ENCODE measurements at places on chromosomes 11 and 22.

DNA sequence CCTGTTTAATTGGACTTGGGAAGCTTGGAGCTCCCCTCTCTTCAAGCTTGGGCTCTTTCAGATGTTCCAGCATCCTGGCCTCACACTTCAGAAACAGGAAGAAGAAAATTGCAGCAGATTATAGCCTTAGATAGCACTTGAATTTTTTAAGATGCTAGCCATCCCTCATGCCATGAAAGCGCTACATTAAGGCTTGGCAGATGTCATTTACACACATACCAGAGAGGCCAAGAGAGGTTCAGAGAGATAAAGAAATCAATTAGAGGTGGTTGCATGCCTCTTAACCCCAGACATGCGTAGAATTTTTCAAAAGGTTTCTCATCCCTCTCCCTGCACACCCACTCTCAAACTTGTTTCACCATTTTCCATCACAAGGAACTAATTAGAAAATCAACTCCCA is 31.9 kb upstream of the DBX1 start:
- DNase-seq: no peak

GRCh38 chr22:39527481-39527961 is 5.0 kb downstream of the RPS19BP1 start:
- DNase-seq: no peak

- no peak for DNase-seq
Measured at GRCh38 chr11:117203069-117203407, 3.9 kb downstream of the TAGLN start.

DNA sequence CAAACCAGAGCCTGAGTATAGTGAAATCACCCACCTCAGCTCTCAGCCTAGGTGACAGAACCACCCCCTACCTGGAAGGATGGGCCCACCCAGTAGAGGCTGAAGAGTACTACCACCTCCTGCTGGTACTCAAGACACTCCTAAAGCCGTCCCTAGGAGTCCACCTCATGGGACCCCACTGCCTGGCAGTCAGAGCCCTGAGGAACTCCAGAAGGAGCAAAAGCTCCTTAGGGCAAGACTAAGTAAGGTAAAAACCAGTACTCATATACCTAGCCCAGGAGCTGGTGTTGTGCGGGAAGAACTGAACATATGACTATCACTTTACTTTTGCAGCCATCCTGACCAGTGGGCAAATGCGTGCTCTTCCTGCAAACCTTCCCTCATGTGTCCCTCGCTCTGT is 36.3 kb downstream of the HIRA start:
- DNase-seq: no peak

DNA sequence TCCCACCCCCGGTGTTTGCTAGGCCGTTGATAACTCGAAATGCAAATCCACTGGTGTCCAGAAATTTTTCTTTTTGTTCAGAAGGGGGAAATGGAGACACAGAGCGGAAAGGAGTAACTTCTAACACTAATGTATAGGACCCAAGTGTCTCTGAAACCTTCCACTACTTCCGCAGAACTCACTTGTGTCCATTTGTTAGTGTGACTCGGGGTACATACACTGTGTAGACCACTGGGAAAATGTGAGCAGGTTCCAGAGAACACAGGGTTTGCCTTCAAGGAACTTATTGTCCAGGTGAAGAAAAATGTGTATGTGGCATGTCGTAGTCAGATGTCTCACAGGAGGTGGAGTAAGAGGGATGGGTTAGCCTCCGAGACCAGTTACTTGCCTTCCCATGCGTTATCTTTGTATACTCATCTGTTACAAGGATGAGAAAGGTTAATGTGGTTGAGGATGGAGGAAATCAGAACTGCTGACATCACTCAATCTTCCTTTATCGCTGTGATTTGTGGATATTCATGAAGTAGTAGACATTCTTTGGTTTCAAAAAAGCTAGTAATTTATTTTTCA is 857 bp downstream of the ARCN1 start:
- peak; percentile 79 for DNase-seq

DNA sequence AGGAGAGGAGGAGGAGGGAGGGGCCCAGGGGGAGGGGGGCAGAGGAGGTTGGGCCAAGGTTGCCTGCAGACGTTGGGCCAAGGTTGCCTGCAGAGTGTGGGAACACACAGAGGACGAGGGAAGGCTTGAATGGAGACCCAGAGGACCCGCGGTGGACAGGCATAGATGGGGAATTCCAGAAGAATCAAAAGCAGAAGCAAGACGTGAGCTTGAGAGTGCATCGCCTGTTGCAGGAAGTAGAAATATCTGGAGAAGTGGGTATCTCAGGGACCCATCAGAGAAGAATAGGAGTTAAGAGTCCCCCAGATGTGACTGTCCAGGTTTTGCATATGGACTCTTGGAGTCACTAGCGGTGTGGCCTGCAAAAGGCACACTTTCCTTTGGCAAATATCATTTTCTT is 670.2 kb downstream of the TBC1D22A start:
- DNase-seq: no peak

DNA sequence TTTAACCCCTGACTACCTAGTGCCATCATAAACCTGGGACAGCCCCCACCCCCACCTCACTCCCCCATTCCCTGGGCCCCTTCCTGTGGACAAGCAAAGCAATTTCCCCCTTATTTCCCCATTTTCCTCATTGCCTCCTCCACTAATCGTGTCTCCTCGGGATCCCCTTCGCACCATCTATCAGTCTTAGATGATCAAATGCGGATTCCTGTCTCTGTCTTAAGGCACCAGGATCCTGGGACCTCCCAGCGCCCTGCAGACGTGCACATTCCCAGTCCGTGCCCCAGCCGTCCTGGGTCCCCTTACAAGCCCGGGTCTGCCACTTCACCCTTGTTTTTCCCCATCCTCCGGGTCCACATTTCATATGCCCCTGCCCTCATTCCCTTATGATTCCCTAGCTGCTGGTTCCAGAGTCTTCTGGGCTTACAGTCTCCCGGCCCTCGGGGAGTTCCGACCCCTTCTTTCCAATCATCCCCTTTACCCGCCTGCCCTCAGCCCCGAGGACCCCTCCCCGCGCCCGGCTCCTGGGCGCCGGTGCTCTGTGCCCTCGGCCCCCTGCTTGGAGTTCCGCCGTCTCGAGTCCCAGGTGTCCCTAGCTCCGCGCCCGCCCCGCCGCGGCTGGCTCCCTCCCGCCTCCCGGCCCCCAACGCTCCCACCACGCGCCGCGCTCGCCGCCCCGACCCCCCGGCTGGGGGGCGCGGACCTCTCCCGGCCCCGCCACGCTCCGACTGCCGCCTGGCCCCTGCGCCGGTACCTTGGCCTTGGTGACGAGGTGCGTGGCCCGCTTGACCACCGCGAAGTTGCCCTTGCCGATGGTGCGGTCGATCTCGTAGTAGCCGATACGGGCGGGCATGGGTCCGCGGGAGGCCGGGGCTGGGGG is 599 bp downstream of the SIK3 start:
- peak; percentile 42 for DNase-seq

- DNase-seq: no peak
Measured at GRCh38 chr11:117369534-117369933, 41.9 kb downstream of the CEP164 start.

DNA sequence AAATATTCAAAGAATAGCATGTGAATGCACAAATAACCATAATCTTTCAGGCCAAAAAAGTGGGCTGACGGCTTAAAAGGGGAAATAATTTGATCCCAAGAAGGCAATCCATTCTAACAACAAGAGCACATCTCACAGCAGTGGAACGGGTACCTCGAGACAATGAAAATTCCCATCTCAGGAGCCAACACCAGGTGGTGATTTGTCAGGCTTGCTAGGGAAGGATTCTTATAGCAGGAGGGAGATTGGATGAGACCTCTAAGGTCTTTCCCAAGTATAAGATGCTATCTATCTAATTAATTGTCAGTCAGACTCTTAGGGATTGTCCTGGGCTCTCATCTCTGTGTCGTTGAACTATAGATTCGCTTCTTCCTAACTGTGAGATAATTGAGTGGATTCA is 284.0 kb downstream of the ETS1 start:
- DNase-seq: no peak

- DNase-seq: no peak
Measured at GRCh38 chr11:73219396-73220285, 1.6 kb downstream of the P2RY2 start.

GRCh38 chr11:16799221-16799620 is 60.8 kb downstream of the C11orf58 start:
- no peak for DNase-seq

DNA sequence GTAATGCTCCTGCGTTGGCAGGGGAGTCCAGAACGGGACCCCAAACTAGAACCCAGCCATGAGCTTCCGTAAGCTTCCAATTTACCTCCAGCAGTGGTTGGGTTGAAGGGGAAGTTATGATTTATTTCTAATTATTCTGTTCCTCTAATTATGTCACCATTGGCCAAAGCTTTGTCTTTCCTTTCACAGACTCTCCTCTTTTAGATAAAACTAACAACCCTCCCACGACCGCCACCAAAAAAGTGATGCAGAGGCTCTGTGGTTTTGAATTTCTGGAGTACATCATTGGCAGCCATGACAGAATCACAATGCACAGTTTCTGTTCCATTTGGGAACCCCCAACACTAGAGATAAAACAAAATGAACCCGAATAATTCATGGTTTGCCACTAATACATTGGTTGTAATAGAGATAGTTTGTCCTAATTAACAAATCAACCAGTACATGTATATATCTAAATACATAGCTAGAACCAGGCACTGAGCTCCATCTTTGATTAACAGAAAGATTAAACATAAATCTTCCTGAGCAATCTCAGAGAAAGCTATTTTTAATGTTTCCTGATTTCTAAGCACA is 64.3 kb downstream of the ETS1 start:
- DNase-seq: no peak

DNA sequence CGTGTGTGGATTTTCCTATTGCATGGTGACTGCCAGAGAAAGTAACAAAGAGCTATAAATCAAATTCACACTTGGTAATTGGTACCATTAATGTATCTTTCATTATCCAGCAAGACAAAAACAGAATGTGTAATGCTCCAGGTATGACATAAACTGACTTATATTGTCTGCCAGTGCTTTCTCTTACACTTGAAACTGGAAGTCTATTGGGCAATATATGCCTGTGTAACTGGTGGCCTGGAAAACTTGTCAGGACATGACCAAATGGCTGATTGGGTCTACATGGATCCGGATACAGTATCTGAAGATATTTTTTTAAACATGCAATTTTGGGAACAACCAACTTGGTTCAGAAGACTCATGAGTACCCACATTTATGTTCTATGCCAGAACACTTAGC is 174.6 kb upstream of the ARHGAP42 start:
- DNase-seq: no peak

- DNase-seq: no peak
Measured at GRCh38 chr22:25976356-25976755, 192.9 kb upstream of the SEZ6L start.

DNA sequence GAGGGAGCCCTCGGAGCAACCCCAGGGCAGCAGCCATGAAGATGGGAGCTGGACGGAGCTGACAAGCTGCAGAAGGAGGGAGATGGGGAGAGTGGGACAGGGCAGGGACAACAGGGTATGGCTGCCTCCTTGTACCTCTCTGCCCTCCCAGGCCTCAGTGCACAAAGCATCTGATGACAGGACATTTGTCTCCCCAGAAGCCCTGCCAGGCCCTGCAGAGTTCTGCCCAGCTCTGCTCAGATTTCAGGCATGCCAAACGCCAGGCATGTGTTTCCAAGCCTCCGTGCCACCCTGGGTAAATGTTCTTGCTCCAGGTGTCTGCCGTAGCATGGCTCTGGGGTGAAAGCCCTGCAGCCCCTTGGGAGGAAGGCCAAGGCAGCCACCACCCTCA is 1.1 kb upstream of the IFITM10 start:
- no peak for DNase-seq

DNA sequence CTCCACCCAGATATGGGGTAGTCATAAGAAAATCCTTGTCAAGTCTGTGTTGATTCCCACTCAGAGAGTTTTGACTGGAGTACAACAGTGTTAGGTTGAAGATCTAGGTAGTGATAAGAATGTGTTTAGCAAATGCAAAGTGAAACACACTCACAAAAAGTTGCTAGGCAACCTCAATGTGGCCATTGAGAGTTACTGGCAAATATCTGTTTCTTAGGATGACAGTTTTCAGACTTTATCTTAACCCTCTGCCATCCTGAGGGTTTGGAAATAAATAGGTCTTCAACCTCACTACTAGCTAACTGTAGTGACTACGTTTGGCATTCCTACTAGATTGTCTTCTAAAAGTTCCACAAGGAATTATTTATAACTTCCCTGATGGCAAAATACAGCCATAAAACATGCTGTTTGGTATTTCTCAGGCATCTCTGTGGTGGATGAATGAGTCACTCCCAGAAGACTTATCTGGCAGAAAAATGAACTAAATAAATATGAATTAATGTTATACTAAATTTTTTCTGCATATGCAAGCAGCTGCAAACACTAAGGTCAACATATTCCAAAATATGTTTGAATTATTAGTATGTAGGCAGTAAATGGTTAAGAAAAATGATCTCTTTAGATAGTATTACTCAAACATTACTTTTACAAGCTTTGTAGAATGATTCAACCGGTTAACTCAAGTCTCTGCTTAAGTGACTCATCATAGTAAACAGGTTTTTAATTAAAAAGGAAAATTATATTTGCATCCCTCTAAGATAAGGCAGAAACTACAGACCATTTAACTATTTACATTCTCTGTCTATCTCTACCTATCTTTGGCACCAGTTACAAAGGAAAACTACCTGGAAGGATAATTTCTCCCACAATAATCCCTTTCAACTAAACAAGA is 17.1 kb upstream of the SYTL2 start:
- peak; percentile 75 for DNase-seq

GRCh38 chr11:46362156-46363030 is 15.1 kb downstream of the DGKZ start:
- DNase-seq: no peak

GRCh38 chr11:75351791-75352587 is 528 bp upstream of the ARRB1 start:
- DNase-seq: no peak

DNA sequence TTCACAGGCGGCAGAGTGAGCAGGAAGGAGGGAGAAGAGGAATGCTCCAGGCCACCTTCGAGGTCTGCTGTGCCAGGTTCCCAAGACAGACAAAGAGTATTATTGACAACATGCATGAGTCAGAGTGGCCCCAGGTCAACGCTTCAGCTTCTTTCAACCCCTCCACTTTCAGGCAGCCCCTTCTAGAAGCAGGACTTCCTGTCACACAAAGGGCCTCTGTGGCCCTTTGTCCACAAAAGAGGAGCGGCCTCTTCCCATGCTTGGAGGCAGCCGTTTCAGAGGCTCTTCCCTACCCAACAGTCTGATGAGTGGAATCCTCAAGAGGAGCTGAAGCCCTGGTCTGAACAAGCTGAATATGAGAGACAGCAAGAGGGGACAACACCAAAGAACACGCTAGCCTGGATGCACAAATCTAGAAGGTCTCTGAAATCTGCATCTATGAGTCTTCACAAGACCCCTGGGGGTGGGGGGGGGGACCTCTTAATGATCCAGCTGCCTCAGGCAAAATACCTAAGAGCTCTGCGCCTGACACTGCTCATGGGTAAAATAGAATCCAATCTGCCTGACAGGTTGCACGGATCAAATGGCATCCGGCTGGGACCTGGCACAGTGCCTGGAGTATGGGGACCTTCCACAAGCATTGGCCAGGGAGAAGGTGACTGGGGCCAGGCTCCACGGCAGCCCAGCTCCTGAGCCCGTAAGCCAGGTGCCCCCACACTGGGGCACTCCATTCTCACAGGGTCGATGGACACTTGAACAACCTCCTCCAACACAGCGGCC is 67.5 kb downstream of the PACSIN2 start:
- DNase-seq: peak; percentile 71

Measured in endothelial cell of umbilical vein (primary cell).